ENCODE measurements at places on chromosomes 6 and 20.

DNA sequence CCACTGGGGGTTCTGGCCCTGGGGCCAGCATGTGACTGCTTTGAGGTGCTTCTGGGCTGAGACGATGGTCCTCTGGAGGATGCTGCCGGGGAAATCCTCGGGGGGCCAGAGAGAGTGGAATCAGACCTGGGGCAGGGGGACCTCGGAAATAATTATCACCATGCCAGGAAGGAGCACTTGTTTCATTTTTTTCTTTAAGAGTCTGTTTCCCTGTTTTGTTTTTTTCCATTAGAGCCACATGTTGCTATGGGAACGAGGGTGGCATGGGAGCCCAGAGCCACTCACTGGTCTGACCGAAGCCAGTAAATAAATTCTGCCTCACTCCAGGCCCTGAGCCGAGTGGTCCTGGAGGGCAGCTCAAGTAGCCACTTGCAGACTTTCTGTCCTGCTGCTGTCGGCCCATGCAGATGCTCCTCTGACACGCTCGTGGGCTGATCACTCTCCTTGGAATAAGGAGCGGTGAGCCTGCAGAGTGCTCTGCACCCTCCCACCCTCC, 365.1 kb downstream of the ZFAND3 start:
- DNase-seq, result no peak

DNA sequence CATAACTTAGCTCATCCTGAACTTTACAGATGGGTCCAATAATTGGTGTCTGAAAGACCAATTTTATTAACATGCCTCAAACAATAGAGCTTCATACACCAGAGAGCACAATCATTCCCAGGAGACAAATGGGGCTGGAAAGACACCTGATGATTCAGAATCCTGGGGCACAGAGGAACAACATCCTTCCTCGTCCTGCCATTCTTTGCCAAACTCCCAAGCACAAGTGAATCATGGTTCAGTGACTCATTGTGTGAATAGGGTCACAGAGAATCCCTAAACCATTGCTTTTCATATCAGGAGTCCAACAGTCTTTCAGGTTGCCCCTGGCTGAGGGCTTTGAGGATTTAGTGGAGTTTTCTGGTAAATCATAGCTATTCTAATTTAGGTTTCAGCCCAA, 266.4 kb upstream of the BMP2 start:
- no peak for DNase-seq

DNA sequence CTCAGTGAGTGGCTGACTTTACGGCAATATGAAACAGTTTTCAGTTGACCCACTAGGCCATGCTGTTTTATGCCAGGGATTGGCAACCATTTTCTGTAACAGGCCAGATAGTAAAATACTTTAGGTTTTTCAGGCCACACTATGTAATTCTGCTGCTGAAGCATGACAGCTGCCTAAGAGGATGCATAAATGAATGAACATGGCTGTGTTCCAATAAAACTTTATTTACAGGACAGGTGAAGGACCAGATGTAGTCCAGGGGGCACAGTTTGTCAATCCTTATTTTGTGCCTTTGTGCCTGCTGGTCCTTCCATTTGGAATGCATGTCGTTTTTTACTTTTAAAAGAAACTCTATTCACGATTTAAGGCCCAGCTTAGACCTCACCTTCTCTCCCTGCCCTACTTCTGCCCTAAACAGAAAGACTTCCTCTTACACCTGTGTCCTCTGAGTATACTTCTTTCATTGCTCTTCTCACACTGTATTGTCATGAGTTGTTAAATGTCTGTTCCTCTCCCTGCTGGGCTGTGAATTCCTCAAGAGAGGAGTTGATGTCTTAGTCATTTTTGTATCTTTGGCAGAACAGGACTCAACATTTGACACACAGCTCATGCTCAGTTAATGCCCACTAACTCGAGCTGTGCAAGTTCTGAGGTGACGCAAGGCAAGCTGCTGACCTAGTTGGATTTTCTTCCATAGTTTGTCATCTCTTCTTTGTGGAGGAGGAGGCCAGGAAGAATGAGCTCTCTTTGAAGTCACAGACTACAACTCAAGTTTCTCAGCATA, 90.1 kb upstream of the MAP7 start:
- DNase-seq, result no peak

DNA sequence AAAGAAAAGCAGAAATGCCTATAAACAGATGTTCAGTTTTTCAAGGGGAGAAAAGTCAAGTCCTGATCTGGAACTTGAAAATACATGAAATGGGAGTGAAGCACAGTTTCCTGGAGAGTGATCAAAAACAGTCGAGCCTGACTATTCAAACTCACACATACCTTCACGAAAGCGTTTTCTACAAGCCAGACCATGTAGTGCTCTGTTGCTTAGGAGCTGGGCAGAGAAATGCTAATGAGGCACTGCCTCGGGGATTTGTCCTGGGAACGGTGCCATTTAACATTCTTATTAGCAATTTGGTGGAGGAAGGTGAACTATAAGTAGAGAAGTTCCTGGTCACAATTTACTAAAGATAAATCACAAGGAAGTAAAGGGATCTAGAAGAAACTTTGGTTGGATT, 5.9 kb downstream of the NHSL1 start:
- no peak for DNase-seq

GRCh38 chr6:28551891-28552666, 26.4 kb downstream of the GPX5 start:
- no peak for DNase-seq

GRCh38 chr6:134436281-134436815, 118.4 kb upstream of the SGK1 start:
- DNase-seq, result no peak

DNA sequence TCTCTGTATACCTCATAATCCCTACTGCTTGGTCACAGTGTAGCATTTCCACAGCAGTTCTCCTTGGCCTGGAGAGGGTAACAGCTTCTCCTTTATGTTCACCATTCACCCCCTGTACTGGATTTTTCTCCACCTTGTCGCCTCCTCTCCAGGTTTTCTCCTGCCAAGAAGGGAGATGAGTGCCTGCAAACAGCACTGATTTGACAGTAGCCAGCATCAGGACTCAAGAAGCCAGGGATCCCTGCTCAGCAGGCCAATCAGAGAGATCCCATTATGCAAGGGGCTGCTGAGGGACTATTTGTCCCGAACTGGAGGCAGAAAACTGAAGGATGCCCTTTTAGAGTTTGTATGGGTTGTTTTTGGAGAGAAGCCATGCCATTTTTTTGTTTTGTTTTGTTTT, 68.6 kb upstream of the RIPOR2 start:
- DNase-seq, result no peak

DNA sequence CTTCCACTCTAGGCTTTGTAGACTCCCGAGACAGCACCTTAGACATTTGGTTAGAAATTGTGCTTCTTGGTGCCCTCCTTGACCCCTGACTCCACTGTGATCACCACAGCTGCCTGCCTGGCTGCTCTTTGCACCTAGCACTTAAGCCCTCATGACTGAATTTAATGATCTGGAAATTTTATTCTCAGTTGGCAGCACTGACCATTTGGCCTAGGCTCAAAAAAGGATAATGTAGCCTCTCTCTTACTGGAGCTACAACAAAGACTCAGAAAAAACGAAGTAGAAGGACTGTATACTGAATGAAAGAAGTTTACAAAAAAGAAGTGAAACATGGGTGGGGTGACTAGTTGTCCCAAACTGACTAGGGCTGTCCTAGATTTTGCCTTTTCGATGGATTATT, 11.3 kb upstream of the ABRACL start:
- DNase-seq, result no peak

DNA sequence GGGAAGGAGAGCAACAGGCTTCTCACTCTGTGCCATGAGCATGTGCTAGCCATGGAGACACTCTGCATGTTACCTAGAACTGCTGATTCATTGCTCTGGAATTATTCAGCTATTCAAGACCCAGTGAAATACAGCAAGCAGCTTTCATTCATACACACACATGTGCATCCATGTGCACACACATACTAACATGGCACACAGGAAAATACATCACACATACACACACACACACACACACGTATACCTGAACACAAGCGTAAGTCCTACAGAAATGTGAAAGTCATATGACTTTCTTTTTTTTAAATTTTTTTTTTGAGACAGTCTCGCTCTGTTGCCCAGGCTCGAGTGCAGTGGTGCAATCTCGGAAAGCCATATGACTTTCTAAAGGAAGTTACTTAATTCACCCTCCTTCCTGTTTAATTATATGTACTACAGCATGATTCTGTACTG, 108.2 kb upstream of the NFATC2 start:
- no peak for DNase-seq

DNA sequence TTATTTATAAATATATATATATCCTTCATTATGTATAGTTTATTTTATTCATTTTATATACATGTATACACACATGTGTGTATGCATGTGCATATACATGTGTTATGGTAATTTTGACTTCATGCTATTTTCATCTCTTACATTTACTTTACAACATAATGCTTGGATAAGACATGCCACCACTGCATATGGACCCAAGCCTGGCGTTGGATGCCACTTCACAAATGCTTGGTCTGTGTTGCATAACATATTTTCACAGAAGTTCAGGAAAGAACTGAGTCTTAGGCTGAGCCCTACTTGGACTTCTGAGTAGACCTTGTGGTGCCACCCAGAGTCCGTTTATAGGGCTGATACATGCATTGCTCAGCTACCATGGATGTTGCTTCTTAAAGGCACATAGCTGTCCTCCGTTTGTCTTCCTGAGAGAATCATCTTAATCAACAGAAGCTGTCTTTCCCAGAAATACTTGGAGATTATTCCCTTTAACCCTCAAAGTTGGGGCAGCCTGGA, 337.8 kb downstream of the BTBD3 start:
- DNase-seq, result no peak

DNA sequence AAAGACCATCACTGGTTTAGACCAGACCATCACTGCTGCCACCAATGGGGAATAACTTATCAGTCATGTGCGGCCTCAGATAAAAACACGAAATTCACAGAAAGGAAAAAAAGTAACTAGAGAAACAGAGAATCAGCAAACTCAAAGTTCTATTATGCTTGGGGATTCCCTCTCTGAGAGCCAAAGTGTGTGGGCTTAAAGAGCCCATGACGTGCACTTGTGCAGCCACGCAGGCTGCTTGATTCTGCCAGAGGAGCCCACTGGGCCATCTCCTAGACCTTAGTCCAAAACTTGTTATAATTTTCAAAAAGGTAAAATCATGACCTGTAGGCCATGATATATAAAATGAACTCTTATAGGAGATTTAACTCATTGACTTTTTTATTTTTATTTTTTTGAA, 15.2 kb downstream of the RAB44 start:
- DNase-seq, result no peak

- DNase-seq, result no peak
Measured at GRCh38 chr6:116963972-116964371, 86.9 kb downstream of the RFX6 start.

DNA sequence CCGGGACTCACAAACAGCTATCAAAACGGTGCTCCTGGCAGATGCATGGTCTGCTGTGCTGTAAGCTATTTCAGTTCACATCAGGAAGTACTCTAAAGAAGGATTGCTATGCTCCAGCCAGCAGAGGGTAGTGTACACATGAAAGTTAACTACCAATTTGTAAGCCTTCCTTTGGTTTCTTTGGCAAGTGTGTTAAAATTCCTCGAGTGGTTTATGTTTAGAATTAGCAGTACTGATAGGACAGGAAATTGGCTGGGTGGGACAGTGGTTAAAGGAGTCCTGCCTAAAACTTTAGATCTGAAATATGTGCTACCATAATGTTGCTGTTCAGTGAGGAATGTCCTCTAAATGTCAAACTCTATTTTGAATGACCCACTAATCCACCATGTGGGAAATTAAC, 47.4 kb downstream of the TRMT11 start:
- peak; percentile 32 for DNase-seq

DNA sequence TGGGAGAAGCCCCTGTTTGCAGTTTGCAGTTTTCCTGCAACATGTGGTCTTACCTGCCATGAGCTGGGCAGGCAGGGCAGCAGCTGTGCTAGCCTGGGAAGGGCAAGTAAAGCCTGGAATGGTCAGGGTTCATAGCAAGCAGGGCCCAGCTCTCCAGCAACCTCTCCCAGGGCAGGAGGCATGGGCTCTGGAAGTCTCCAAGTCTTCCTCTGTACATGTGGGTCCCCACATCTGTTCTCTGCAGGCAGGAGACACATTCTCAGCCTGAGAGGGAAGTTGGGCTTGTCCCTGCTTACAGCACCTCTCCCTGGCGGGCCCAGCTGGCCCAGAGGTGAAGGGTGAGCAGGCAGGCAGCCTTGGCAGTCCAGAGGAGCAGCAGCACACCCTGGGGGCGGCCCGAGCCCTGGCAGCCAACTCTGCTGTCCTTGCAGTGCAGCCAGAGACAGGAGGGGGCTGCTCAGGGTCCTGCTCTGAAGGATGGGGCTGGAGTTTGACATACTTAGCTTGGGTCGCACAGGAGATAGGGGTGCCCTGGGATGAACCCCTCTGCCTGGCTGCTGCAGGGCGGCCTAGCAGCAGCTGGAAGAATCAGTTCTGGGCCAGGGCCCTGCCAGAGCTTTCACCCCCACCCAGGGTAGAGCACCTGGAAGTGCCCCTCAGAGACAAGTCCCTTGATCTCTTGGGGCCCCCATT, 176.0 kb downstream of the MRPL14 start:
- DNase-seq, result peak; percentile 51

DNA sequence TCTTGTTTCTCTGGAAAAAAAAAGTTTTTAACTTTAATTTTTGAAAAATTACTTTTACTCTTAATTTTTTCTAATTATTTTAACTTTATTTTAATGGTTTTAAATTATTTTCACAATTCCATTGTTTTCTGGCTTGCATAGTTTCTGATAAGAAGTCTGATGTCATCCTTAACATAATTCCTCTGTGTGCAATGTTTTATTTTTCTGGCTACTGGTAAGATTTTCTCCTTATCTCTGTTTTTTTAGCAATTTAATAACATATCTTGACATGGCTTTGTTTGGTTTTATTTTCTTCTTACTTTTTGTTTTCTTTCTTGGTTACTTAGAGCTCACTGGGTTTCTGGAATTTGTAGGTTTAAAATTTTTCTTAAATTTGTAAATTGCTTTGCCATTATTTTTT, 114.8 kb downstream of the TBXT start:
- DNase-seq, result no peak

DNA sequence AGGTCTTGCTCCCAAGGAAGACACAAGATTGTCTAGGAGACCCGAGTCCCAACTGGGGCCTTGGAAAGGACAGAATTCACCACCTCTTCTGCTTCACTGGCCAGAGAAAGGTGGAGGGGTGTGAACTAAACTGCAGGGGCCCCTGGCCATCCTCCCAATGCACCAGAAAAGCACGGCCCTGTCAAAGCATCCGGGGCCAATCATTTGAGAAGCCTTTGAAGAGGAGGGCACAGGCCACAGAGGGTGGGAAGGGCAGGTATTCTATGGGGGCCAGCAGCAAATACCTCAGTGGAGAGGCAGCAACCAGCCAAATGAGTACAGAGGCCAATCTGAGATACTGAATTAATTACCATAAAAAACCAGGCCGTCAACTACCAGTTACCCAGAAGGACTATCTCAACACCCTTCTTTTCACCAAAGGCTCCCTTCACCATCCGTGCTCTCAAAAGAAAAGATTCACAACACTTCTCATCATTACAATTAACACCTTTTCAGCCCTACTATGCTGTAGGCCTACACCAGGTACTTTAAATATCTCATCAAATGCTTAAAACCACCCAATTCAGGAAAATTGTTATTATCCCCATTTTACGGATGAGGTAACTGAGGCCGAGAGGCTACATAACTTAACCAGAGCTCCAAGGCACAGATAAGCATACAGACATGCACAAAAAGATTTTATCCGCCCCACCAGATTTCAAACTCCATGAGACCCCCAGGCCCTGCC, 50.7 kb downstream of the TRERF1 start:
- DNase-seq, result no peak
